ENCODE measurements at places on chromosomes 3 and 15.
A peak's percentile ranks its signal among the peaks of the same experiment; 100 is the strongest.

DNA sequence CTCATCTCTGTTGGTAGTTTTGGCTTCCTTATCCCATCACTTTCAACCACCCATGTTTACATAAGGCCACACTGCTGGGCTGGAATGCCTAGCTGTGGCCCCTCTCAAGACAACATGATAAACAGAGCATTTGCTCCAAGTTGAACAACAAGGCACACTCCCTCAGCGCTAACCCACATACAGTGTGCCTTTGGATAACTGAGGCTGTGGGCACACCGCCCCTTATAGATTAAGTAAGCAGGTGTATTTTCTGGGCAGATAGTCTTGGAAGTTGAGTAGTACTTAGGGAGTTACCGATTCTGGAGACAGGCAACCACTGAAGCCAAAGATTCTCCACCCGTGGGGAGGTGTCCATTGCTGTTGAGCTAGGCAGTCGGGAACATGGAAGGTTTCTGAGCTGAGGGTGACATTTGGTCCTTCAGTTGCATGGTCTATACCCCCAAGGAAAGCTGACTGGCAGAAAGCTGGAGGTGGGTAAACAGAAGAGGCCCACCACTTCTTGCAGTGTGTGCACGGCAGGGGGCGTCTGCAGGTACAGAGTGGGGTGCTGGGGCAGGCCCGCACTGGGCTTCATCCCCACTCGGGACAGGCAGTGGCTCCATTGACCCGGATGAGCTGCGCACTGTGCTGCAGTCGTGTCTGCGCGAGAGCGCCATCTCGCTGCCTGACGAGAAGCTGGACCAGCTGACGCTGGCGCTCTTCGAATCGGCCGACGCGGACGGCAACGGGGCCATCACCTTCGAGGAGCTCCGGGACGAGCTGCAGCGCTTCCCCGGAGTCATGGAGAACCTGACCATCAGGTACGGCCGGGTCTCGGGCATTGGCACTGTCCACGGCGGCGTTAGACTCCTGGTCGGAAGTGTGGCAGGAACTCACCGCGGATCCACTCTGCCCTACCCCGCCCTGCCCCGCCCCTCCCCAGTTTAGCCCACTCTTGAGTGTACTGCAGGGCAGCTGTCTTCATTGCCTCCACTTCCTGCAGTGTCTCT, 16.8 kb downstream of the NOX5 start:
- peak; percentile 88 for DNase-seq

GRCh38 chr3:27575499-27575898, 91.3 kb upstream of the SLC4A7 start:
- no peak for DNase-seq

GRCh38 chr3:30643763-30644462, 37.5 kb downstream of the TGFBR2 start:
- DNase-seq, result no peak

DNA sequence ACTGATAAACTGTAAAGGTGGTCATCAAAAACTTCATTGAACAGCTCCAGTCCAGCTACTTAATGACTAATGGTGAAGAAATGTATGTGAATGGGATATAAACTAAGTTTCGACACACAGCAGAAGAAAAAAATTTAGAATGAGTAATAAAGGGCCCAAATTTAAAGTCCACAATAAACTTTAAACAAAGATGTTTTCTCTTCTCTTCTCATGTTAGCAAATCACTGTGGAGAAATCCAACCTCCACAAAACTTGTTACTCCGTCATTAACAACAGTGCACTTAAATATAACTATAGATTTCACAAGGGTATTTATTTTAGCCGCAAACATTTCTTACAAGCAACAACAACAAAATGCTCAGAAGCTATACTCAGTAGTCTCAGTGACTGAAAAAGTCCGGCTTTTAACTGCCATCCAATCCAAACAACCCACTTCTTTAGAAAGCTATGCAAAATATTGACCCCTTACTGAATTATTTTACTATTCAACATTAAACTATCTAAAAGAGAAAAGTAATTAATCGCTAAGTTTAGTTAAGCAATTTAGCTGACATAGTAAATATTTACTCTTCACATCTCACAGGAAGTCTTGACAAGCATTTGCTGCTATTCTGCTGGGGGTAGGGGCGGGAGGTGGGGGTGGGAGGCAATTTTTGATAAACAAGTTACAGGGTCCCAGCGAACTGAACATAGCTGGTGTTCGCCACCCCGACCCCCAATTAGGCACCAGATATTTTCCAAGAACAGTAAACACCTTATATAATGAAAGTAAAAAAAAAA, 2.4 kb downstream of the IGF2BP2 start:
- DNase-seq, result no peak

DNA sequence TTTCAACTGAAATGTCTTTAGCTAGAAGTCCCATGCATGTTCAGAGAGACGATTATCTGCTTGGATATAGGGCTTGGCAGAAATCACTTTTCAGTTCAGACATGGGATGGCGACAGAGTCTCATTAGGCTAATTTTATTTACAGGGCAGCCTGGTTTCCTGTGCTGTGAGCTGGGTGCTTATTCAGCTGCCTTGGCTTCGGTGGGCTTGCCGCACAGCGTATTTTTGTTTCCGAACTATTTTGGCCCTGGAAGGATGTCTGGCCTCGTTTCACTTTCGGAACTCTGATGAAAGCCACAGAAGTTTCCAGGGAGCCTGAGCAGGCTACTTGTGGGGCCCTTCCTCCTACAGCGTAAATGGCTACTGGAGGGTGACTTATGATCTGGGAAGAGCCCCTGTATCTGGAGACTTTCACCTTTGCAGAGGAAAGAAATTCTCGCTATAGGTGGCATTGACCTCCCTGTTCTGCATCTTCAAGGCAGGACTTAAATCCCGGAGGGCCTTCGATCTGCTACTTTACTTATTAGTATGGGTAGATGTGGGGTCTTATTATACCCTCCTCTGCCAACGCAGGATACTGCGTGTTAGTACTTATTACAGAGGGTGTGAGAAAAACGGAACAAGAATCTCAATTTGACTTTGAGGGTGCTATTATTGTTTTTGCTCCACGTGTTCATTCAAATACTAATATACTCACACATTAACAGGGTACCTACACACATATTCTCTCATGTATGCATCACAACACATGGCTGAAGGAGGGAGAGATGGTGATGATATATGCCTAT, 364.0 kb upstream of the RBMS3 start:
- no peak for DNase-seq

- no peak for DNase-seq
Measured at GRCh38 chr3:115321400-115321805, 174.3 kb upstream of the ZBTB20 start.

GRCh38 chr3:150968341-150969035, 4.0 kb downstream of the CLRN1 start:
- no peak for DNase-seq

- no peak for DNase-seq
Measured at GRCh38 chr3:34882764-34883163, 756.6 kb upstream of the ARPP21 start.

DNA sequence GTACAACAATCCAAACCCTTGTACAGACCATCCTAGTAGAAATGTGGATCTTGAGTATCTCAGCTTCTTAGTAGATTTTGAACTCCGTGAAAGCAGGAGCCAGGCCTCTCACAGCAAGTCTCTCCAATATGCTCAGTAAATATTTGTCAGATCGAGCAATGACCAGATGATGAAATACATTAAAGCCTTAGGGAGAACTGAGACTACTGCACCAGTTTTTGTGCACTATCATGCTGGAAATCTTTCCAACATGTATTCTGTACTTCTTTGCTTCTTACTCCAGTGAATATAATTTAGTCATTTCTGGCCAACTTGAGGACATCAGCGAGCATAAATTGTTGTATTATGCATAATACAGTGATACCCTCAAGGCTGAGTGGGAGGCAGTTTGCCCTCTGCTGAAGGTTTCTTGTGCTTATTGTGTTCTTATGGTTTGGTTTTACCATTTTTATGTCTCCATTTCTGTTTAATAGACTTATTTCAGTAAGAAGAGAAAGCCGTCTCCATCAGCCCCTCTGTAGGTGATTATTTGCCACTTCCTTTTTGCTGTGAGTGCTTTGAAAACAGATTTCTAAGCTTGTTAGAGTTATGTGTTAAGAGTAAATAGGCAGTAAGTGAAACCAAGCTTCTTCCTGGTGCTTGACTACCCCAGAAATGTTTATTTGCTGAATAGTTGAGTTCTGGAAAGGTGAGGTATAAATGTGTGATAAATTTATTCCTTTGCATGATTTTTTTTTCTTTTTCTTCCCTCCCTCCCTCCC, 147.1 kb downstream of the PGPEP1L start:
- no peak for DNase-seq

DNA sequence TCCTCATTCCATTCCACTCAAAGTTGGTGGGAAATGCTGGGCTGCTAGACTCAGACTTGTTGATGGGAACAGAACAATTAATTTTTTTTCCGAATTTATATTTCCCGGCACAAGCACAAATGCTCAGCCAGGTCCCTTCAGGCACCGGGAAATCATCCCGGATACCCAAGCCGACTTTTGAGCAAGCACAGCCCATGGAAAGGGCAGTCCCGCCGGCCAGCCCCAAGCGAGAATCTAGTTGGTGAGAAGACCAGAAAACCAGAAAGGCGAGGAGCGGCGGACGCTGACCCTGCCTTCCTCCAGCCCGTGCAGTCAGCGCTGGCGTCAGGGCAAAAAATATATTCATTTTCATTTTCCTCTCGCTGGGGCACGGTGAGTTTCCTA, 763 bp upstream of the ZIC4 start:
- no peak for DNase-seq

GRCh38 chr3:12751571-12751970, 7.5 kb downstream of the TMEM40 start:
- peak; percentile 43 for DNase-seq

DNA sequence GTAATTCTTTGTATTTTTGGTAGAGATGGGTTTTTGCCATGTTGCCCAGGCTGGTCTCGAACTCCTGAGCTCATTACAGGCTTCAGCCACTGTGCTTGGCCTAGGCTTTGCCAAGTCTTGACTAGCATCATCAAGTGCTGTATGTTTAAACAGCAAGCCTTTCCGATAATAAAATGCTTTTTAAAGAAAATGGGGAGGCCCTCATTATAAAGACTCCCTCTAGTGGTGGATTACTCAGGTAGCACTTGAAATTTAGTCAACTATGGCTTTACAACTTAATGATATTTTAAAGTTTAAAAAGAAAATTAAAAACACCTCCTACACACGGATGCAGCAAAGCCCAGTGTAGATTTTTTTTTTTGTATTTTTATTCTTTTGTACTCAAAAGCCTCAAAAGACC, 213.6 kb downstream of the GAP43 start:
- DNase-seq, result no peak

- no peak for DNase-seq
Measured at GRCh38 chr3:17431004-17431403, 311.4 kb downstream of the TBC1D5 start.

DNA sequence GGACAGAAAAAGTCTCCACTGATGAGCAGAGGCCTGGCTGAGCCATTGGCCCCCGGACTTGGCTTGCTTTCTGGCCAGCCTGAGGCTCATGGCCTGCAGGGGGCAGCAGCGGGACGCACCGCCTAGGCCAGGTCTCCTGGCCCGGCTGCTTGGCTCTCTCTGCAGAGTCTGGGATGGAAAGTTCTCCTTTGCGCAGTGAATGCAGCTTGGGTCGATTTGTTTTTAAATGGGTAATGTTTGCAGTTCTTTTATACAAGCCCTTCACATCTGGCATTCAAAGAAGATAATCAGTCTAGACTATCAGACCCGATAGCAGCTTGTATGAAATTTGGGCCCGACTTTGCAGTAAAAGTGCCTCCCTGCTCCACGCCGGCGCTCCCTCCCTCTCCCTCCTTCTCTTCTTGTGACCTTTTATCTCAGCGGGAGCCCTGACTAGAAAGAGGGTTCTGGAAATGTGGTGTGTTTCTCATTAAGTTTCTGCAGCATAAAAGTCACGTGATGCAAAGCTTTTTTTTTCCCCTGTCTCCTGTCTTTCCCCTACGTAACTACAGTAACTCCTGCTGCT, 59.9 kb downstream of the ZNF621 start:
- DNase-seq, result peak; percentile 57

GRCh38 chr15:49270541-49271421, 100.7 kb downstream of the GALK2 start:
- DNase-seq, result no peak

- no peak for DNase-seq
Measured at GRCh38 chr15:45414215-45414885, 36.0 kb upstream of the GATM start.

- peak; percentile 31 for DNase-seq
Measured at GRCh38 chr3:151460774-151461450, at the start of gene IGSF10. TSS of gene IGSF10 (minus strand) at chr3:151461061. CDS start at chr3:151458709, 2,352 bp downstream.

- DNase-seq, result no peak
Measured at GRCh38 chr3:113227146-113227545, 15.8 kb downstream of the BOC start.
